Activated CD4-positive, alpha-beta T cell treated with anti-CD3 and anti-CD28 coated beads, Interleukin-2, amount 50 U/mL, for 24 hours (primary cell): ENCODE measurements at places on chromosomes 11 and 22.

DNA sequence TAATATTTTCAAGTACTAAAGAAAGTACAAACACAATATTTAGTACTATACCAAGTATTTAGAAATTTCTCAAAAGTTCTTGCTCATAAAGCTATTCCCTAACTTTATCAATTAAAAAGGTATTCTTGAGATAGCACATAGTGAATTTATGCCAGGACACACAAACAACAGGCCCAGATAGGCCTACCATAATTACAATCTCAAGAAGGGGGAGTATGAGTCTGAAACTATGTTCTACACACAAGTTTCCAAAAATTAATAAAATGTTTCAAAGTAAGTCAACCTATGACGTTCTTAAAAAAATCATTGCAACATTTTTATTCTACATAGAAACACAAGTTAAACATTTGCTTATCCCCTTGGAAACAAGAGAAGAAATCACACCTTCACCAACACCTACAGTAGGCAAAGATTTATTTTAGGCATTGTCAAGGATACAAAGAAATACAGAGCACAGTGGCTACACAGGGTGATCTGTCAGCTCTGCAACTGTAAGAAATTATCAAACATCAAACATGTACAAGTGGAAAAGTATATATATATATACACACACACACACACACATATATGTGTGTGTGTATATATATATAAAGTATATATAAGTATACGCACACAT, 843.9 kb upstream of the CCDC90B start:
- DNase-seq: no peak

- DNase-seq: no peak
Observed at GRCh38 chr11:69442807-69443137, 38.7 kb upstream of the LINC01488 start.

- DNase-seq: no peak
Observed at GRCh38 chr22:33580310-33580709, 340.0 kb downstream of the LARGE1 start.

DNA sequence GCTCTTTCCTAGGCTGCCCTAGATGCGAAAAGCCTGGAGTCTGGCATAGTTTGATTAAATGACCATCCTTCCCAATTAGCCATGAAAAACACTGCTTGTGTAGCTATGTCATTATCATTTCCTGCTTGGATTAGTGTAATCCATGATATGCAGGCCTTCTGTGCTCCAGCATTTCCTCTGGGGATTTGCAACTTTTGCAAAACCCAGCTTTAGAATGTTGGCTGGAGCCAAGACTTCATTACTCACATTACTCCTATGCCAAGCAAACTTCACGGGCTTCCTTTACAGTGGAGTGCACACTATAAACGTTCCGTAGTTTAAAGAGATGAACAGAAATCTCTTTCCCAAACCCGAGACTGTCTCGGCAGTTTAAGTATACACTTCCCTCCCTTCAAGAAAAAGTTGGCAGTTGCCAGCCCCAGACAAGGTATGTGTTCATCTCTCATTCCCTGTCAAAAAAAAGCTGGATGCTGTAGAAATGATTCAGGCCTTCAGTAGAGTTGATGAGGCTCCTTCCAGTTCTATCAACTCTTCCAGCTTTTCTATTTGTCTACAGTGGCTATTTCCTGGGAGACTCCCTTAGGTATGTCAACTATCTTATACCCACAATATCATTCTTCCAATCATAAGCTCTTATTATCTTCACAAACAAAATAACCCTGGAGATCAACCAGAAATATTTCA, 180.0 kb downstream of the MAML2 start:
- no peak for DNase-seq

GRCh38 chr11:2036863-2037486, 39.3 kb upstream of the H19 start:
- DNase-seq: no peak
